Keratinocyte (primary cell): ENCODE measurements at places on chromosomes 3 and 15. TPM values are rescaled to one million over a fixed set of nuclear protein-coding genes. Genes with fewer than 3 reads are reported as not detected.

The PDCD10 gene
- polyA plus RNA-seq: 66.7 to 131 TPM (median 79.3 TPM) in 3 replicates

The GPR149 gene
- polyA plus RNA-seq: not detected in 3 replicates

The C3orf80 gene
- not detected in 3 replicates for polyA plus RNA-seq

The RARRES1 gene
- not detected in 3 replicates for polyA plus RNA-seq

The PPCDC gene
- polyA plus RNA-seq: 11.9 to 14.3 TPM (median 13.7 TPM) in 3 replicates

GRCh38 chr3:101690972-101691371, 4.5 kb upstream of the RPL24 start:
- no peak overlapping the region for H3K27ac ChIP-seq
- no peak overlapping the region for H3K4me3 ChIP-seq
- H3K36me3 ChIP-seq: peaks cover under 1% of the 10 kb centered on the region
- H3K27me3 ChIP-seq: no peaks in the 10 kb centered on the region
- H3K4me1 ChIP-seq: peaks cover 4% of the 10 kb centered on the region

DNA sequence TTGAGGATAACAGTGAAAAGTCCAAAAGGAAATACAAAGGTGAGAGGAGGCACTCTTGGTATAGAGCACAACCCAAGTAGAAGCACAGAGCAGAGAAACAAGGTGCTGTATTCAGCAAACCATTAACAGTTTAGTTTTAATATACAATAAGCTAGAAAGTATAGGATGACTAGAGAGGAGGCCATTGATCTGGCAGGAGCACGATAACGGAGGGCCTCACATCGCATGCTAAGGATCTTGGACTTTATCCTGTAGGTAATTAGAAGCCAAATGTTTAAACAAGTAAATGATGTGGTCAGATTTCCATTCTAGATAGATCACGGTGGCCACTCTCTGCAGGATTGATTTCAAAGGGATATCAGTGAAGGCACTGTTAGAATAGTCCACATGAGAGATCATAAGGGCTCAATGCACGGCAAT, 935.0 kb downstream of the ROBO1 start:
- no peaks in the 10 kb centered on the region for H3K27me3 ChIP-seq
- no peak overlapping the region for H3K27ac ChIP-seq
- no peaks in the 10 kb centered on the region for H3K4me1 ChIP-seq
- no peaks in the 10 kb centered on the region for H3K36me3 ChIP-seq

DNA sequence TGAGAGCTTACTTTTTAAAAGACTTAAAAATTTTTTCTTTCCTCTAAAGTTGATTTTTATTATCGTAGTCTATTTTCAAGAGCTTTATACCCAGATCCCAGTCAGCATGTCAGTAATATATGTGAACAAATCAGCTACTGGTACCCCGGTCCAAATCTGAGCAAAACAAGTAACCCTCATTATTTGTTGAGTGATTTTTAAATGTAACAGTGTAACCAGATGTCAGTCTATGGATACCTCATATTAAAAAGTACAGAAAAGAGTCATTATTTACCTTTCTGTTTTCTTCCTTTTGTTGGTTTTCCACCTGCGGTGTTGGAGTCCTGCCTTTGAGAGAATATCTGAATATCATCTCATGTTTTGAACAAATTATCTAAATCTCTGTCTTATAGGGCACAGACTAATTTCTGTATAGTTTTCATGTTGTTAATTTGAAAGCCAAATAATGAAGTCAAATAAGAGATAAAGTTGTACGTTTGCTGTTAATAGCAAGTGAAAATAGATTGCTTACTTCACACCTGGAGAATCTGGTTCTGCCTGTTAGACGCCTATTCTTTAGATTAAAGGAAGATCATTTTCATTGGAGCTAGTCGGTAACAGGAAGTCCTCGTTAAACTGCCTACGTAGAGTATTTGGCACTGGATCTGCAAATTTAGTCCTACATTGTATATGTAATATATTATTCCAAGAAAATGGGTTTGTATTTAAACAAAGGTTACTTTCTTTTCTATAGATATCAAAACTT, at the start of gene STX19:
Gene STX19, minus strand, starts transcription at position 505 of the 745 bp plus-strand sequence. CDS start 13,328 bp downstream, outside the sequence.
- no peak for DNase-seq
- peak within 1 kb of the TSS; percentile 45 for H3K4me3 ChIP-seq
- H3K27me3 ChIP-seq: no peaks in the 10 kb centered on the region
- no peaks in the 10 kb centered on the region for H3K36me3 ChIP-seq
- peak within 1 kb of the TSS; percentile 47 for H3K27ac ChIP-seq

GRCh38 chr3:127221037-127221436, 28.1 kb downstream of the PRR23E start:
- H3K27me3 ChIP-seq: peaks cover 40% of the 10 kb centered on the region
- DNase-seq: no peak
- no peak overlapping the region for H3K27ac ChIP-seq
- no peak overlapping the region for H3K4me3 ChIP-seq

GRCh38 chr15:50095938-50096821, 22.9 kb downstream of the ATP8B4 start:
- H3K27me3 ChIP-seq: no peaks in the 10 kb centered on the region
- no peak overlapping the region for H3K4me3 ChIP-seq
- no peak overlapping the region for H3K27ac ChIP-seq
- no peaks in the 10 kb centered on the region for H3K4me1 ChIP-seq

DNA sequence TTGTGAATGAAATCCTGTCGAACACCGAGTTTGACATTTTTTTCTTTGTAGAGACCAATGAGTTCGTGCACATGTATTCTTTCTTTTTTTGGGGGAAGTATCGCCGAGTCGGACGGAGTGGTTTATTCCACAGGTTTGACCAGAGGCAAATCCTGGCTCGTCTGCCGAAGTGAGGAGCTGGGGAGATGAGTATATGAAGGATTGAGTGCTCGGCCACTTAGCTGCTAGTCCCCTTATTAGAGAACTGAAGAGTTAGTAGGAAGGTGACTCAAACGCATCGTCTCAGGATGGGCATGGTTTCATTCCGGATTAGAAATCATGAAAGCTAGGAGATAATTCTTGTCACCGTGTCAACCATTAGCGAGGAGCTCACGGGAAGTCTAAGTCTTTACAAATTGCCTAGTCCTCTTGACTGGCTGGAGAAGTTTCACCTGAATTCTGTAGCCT, 154.7 kb upstream of the GOLIM4 start:
- H3K27me3 ChIP-seq: peaks cover 19% of the 10 kb centered on the region
- DNase-seq: no peak
- no peaks in the 10 kb centered on the region for H3K36me3 ChIP-seq
- peak overlapping the region; percentile 55 for H3K4me3 ChIP-seq
- peaks cover 9% of the 10 kb centered on the region for H3K4me1 ChIP-seq

DNA sequence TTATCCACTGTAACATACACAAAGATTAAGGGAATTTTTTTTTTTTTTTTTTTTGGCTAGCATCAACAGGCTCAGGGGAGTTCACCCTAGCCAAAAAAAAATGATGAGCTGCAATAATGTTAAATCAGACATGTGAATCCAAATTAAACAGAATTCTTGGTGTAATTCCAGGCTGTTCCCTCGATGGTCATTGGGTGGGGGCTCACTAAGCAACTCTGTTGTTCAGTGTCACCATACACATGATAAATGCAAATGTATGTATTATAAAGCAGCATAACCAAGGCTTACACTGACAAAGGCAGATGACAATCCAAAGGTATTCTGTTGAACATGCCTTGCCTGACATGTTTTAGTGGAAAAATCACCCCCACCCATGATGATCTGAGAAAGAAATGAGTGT, 29.0 kb downstream of the IL1RAP start:
- H3K4me3 ChIP-seq: peak overlapping the region; percentile 17
- peaks cover 24% of the 10 kb centered on the region for H3K4me1 ChIP-seq
- peak overlapping the region; percentile 27 for H3K27ac ChIP-seq
- H3K36me3 ChIP-seq: peaks cover 17% of the 10 kb centered on the region
- no peaks in the 10 kb centered on the region for H3K27me3 ChIP-seq

GRCh38 chr3:183907911-183908331, 23.2 kb upstream of the PARL start:
- H3K4me1 ChIP-seq: peaks cover under 1% of the 10 kb centered on the region
- no peak for DNase-seq
- H3K27ac ChIP-seq: no peak overlapping the region
- H3K27me3 ChIP-seq: no peaks in the 10 kb centered on the region
- H3K36me3 ChIP-seq: no peaks in the 10 kb centered on the region

DNA sequence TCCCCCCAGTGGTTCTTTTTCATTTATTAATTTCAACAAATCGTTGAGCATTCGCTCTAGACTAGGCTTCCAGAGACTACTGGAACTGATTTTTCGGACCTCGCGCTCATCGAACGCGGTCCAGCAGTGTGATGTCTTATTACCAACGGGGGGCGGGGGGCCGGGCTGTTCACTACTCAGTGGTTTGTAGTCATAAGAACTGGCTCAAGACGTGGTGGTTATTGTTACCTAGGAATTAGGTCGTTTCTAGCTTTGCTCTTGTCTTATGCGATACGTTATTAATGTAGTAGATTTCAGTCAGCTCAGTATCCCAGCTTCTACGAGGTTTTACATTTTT, 858 bp downstream of the RBM5 start:
- DNase-seq: no peak
- H3K36me3 ChIP-seq: peaks cover 26% of the 10 kb centered on the region
- peak overlapping the region; percentile 99 for H3K27ac ChIP-seq
- peak overlapping the region; percentile 99 for H3K4me3 ChIP-seq

- peaks cover 5% of the 10 kb centered on the region for H3K36me3 ChIP-seq
- H3K27ac ChIP-seq: peak overlapping the region; percentile 97
- no peaks in the 10 kb centered on the region for H3K27me3 ChIP-seq
- peaks cover 44% of the 10 kb centered on the region for H3K4me1 ChIP-seq
Observed at GRCh38 chr15:90362936-90363212, 10.8 kb downstream of the ZNF774 start.

- H3K36me3 ChIP-seq: no peaks in the 10 kb centered on the region
- H3K27me3 ChIP-seq: no peaks in the 10 kb centered on the region
- H3K4me3 ChIP-seq: no peak overlapping the region
- DNase-seq: no peak
Observed at GRCh38 chr3:179454887-179455286, 3.6 kb upstream of the GNB4 start.

- peaks cover 2% of the 10 kb centered on the region for H3K4me1 ChIP-seq
- no peaks in the 10 kb centered on the region for H3K27me3 ChIP-seq
- no peak for DNase-seq
- H3K36me3 ChIP-seq: no peaks in the 10 kb centered on the region
- no peak overlapping the region for H3K4me3 ChIP-seq
- no peak overlapping the region for H3K27ac ChIP-seq
Observed at GRCh38 chr3:190721330-190721729, 141.2 kb downstream of the GMNC start.

- no peaks in the 10 kb centered on the region for H3K36me3 ChIP-seq
- peaks cover 54% of the 10 kb centered on the region for H3K4me1 ChIP-seq
- H3K4me3 ChIP-seq: no peak overlapping the region
- no peak for DNase-seq
Observed at GRCh38 chr3:105359098-105359762, 7.5 kb upstream of the ALCAM start.

GRCh38 chr3:52406231-52406661, 38.7 kb downstream of the SEMA3G start:
- H3K27me3 ChIP-seq: no peaks in the 10 kb centered on the region
- H3K27ac ChIP-seq: peak overlapping the region; percentile 92

DNA sequence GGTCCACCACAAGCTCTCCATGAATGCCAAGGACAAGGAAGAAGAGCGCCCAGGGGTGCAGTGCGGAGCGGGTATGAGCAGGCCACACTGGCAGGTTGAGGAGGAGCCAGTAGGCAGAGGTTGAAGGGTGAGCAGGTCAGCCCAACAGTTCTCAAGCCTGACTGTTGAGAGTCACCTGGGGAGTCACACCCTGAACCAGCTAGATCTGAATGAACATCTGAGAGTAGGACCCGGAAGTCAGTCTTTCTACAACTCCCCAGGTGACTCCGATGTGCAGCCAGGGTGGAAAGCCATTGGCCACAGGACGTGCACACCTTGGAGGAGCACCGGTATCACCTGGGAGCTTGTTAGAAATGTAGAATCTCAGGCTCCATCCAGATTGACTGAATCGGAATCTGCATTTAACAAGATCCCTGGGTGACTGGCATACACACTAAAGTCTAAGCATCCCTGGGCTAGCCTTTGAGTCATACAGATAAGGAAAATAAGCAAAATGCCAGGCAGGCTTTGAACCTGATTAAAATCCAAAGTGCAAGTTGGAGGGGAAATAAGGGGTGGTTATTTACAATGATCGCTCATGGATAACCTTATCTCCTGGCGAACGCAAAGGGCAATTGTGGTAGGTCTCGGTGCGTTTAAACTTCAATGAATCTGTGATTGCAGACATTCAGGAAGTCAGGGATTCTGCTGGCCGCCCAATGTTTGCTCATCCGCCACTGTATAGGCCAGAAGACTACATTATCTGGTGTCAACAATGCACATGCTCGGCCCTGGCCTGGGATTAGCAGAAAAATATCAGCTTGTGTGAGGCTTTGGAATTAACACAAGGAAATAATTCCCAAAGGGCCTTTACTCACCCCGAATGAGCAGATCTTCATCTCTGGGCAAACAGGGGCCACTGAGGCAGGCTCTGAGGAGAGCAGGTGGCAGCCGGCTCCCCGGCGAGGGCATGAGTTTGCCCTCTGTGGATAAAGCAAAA, 11.7 kb upstream of the LYZL4 start:
- peaks cover 10% of the 10 kb centered on the region for H3K27me3 ChIP-seq
- H3K36me3 ChIP-seq: no peaks in the 10 kb centered on the region
- no peak overlapping the region for H3K4me3 ChIP-seq
- no peaks in the 10 kb centered on the region for H3K4me1 ChIP-seq
- DNase-seq: no peak
- no peak overlapping the region for H3K27ac ChIP-seq

- no peaks in the 10 kb centered on the region for H3K4me1 ChIP-seq
- H3K4me3 ChIP-seq: no peak overlapping the region
- peak; percentile 9 for DNase-seq
- H3K27me3 ChIP-seq: no peaks in the 10 kb centered on the region
Observed at GRCh38 chr3:8301977-8302735, 199.5 kb upstream of the LMCD1 start.

- H3K27me3 ChIP-seq: no peaks in the 10 kb centered on the region
- no peaks in the 10 kb centered on the region for H3K4me1 ChIP-seq
- no peak overlapping the region for H3K27ac ChIP-seq
- H3K4me3 ChIP-seq: no peak overlapping the region
Observed at GRCh38 chr15:37289109-37289765, 188.9 kb upstream of the MEIS2 start.

GRCh38 chr3:106117490-106117858, 248.7 kb upstream of the CBLB start:
- H3K4me1 ChIP-seq: peaks cover 16% of the 10 kb centered on the region
- DNase-seq: no peak
- H3K4me3 ChIP-seq: no peak overlapping the region
- peak overlapping the region; percentile 24 for H3K27ac ChIP-seq
- H3K27me3 ChIP-seq: no peaks in the 10 kb centered on the region

DNA sequence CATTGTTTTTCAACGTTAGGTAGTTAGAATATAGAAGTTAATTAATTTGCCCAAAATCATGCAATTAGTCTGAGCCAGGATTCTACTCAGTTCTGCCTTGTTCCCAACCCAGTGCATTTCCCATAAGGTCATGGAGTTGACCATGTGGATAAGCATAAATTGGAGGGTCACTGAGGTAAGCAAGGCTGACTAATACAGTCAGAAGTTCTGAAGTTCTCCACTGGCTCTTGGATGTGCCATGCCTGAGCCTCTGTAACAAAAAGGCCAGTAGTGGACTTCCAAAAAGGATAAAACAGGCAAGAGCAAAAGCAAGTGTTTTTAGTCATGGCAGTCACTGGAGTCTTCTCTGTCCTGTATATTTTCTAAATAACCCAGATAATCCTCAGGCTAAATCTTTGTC, 124.4 kb upstream of the PHLDB2 start:
- peaks cover 69% of the 10 kb centered on the region for H3K4me1 ChIP-seq
- H3K36me3 ChIP-seq: no peaks in the 10 kb centered on the region
- no peak overlapping the region for H3K4me3 ChIP-seq
- H3K27me3 ChIP-seq: no peaks in the 10 kb centered on the region

- no peak for DNase-seq
- no peak overlapping the region for H3K4me3 ChIP-seq
- H3K27me3 ChIP-seq: no peaks in the 10 kb centered on the region
- no peaks in the 10 kb centered on the region for H3K4me1 ChIP-seq
- H3K36me3 ChIP-seq: no peaks in the 10 kb centered on the region
Observed at GRCh38 chr15:32096213-32096612, 65.9 kb downstream of the CHRNA7 start.
